Stimulated activated CD4-positive, alpha-beta T cell treated with anti-CD3 and anti-CD28 coated beads, Interleukin-12 subunit alpha, Interleukin-12 subunit beta, amount 100 ng/mL, for 48 hours (primary cell): ENCODE measurements at places on chromosomes 3 and 15.
A peak's percentile ranks its signal among the peaks of the same experiment; 100 is the strongest.

- DNase-seq: no peak
Measured at GRCh38 chr3:182276512-182276911, 516.8 kb upstream of the ATP11B start.

- peak; percentile 50 for DNase-seq
Measured at GRCh38 chr15:68650901-68651709, 72.3 kb downstream of the CORO2B start.

- DNase-seq: no peak
Measured at GRCh38 chr3:45684327-45684892, 4.8 kb upstream of the SACM1L start.

GRCh38 chr15:68553994-68554720, 24.6 kb upstream of the CORO2B start:
- peak; percentile 81 for DNase-seq

DNA sequence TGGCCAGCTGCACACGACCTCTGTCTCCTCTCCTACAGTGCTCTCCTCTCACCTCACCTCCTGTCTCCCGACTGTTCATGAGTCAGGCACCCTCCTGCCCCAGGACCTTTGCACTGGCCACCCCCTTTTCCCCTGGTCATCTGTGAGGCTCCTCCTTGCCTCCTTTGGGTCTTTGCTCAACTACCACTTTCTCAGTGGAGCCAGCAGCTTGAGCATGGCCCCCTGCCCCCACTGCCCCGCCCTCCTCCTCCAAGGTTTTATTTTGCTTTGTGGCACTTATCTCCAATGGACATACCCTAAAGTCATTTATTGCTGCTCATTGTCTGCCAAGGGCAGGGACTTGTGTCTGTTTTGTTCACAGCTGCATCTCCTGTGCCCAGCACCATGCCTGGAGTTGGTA, 64.3 kb downstream of the MGLL start:
- DNase-seq: no peak

DNA sequence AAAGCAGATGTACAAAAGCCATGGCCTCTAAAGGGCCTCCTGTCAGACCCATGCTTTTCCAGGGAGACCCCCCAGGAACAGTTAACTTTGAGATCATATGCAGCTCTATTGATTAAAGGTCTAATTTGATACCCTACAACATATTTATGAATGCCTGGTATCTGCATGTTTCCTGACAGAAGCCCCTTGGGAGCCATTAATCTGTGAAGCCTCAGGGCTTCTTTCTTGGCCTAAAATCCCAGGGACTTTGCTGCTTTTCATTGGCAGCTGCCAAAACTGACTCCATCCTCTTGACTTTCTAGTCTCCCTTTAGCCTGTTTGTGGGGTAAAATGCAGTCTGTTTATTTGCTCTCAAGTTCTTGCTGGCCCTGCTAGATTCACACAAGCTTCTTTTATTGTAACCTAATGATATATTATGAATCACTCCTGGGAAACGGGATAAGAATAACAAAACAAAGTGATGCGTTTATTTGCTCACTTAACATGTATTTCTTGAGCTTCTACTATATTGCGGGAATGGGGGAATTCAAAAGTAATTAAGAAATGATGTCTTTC, 257.0 kb downstream of the LSAMP start:
- no peak for DNase-seq

- peak; percentile 3 for DNase-seq
Measured at GRCh38 chr3:171829841-171830517, 13.2 kb upstream of the TMEM212 start.

DNA sequence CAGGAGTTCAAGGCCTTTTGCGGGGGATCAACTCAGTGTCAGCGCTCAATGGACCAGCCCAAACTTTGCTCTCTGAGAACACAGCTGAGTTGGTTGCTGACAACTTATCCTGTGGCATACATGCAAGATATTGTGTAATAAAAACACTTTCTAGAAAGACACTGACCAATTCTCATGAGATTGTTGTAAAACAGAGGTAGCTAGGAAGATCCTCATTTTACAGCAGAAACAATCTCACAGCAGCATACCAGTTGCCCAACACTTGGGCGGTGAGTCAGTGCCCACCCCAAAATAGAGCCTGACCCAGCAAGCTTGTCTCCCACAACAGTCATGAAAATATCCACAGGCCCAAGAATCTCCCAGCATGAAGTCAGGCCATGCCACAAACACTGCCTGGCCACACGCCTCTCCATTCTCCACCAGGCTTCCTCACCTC, 18.2 kb downstream of the KLHL6 start:
- no peak for DNase-seq

GRCh38 chr3:55526332-55527030, 39.4 kb upstream of the WNT5A start:
- DNase-seq: no peak

GRCh38 chr3:119206611-119207511, 33.5 kb downstream of the UPK1B start:
- DNase-seq: no peak

- DNase-seq: no peak
Measured at GRCh38 chr3:185322101-185322719, 40.7 kb upstream of the MAP3K13 start.

DNA sequence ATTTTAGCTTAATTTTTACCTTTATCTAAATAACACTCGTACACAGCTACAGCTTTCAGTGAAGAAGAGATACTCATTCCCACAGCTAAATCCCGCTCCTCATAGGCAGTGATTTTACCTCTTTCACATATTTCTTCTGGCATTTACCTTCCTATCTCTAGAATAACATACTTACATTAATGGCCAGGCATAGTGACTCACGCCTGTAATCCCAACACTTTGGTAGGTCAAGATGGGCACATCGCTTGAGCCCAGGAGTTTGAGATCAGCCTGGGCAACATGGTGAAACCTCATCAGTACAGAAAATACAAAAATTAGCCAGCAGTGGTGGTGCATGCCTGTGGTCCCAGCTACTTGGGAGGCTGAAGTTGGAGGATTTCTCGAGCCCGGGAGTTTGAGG, 80.2 kb downstream of the PPARG start:
- DNase-seq: no peak

DNA sequence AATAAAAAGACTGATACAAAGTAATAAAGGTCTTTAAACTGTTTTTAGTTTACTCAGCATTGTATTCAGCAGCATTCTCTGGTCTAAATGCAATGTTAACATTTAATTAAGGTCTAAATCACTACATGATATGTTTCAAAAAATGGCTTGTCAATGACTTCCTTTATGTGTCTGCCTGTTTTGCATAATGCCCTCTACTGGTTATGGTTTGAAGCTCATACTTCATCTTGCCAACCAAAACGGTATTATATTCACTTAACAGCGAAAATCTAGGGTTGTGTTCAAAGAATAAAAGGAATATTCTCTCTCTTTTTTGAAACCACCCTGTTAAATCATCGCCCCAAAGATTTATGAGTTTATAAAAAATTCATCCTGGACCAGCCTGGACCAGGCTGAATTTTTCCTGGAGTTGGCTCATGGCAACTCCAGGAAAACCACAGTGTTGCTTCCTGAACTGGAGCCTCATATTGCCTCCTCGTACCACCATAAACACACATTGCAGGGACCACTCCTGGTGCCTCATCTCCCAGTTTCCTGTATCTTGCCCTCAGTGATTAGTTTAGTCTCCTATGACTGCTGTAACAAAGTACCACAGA, 6.7 kb upstream of the NCEH1 start:
- no peak for DNase-seq

DNA sequence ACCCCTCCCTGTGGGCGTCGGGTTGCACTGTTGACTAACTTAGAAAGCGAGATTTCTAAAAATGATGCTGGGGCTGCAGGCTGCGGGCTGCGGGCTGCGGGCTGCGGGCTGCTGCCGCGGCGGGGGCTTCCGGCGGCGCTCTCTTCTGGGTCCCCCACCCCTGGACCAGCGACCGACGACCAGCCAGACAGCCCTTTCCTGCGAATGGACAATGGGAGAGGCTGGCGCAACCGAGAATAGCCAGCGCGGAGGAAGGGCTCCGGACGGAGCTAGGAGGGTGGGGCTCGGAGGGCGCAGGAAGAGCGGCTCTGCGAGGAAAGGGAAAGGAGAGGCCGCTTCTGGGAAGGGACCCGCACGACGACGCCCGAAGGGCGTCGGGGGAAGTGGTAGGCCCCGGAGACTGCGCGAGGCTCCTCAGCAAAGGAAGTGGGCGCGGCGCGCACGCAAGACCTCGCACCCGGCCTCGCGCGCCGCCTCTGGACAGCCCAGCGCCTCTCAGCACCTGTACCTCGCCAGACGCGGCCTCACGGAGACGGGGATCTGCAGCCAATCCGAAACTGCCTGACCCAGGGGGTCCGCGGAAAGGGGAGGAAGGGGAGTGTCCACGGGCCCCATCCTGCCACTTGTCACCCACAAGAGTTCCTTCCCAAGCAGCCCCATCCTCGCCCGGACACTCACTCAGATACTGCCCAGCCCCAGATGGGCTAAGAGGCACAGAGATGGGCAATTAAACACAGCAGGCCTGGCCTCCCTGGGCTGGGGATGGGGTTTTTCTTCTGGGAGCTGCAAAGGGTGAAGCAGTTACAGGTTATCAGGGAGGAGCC, 70.7 kb downstream of the SLC12A8 start:
- DNase-seq: peak; percentile 63

DNA sequence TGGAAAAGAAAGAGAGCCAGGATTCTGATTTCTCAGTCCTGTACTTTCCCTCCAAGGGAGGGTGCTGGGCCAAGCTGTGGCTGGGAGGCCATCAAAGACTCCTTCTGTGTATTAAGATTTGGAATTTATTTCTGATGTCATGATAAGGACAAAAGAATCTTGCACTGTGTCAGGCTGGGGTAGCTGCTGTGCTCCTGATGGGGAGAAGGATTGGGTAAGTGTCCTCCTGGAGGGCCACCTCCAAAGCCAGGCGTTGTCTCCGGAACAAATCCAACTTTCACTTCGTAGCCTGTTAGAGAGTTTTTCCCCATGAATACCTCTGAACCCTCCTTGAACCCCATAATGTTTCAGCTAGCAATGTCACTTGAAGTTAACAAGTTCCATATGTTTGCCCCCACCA, 29.9 kb downstream of the CLDN11 start:
- DNase-seq: no peak

DNA sequence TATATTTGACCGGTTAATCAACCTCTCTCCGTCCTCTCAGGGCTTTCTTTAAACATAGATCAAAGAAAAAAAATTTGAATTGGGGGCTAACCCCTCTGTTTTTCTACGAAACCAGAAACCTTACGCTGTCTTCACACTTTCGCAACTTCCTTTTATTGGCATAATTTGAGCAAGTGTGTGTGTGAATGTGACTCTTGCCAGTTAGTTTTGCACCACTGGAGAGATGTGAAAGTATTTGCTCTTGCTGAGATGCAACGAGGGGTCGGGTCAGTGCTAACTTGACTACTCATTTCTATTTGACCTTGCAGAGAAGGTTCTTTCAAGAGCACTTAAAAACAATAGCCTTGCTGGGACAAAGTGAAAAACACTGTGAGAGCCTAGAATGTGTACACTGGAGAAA, 81.2 kb downstream of the FAM43A start:
- DNase-seq: no peak

GRCh38 chr3:112653209-112653871, 12.4 kb upstream of the CCDC80 start:
- no peak for DNase-seq

DNA sequence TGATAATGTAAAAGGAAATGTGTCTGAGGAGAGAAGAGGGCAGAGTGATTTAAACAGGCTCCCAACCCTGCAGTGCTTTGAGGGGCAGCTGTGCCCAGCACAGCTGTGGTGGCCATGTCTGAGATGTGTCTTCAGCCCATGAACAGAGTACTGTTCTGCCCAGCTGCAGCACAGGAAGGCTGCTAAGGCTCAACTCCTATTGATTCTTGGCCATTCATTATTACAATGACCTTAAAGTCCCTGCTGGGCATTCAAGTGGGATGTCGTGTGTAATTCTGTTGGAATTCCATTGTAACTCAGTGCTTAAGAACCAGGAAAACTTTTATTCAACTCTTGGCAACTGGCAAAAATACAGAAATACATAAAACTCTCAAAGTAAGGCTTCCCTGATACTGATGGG, 229.3 kb downstream of the MCTP2 start:
- no peak for DNase-seq

DNA sequence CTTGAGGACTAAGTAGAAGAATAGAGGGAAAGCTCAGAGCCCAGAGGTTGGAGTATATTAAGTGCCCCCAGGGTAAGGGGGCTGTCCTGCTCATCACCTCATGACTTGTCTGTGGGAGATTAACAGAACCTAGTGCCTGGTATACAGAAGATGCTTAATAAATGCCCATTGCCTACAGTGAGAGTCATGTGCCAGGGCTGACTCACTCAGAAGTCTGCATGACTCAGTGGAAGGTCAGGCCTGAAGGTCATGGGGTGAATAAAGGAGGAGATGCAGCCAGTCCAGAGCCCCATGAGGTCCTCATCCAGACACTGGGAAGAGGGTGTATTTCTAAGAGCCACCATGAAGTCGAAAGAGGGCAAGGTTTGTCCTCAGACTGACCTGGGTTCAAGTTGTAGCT, 62.5 kb upstream of the TLE3 start:
- DNase-seq: no peak

- DNase-seq: no peak
Measured at GRCh38 chr3:160065786-160066185, 77.2 kb downstream of the IL12A start.

- no peak for DNase-seq
Measured at GRCh38 chr3:53675942-53676341, 170.3 kb downstream of the CHDH start.

DNA sequence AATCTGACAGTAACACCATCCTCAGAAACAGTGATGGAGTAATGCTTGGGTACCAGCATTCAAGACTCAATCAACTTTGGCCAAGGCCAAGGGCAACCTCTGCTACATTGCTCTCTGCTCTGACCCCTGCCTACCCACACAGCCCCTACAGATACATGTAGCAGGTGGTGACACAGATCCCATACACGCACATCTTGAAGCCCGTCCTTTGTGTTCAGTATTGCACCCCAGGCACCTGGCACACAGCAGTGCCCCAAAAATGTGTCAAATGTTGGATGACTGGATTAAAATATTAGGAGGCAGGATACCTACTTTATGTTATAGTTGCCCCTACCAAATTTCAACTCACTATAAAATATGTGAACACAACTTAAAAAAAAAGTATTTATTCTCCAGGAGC, 139.3 kb upstream of the ICE2 start:
- DNase-seq: no peak

DNA sequence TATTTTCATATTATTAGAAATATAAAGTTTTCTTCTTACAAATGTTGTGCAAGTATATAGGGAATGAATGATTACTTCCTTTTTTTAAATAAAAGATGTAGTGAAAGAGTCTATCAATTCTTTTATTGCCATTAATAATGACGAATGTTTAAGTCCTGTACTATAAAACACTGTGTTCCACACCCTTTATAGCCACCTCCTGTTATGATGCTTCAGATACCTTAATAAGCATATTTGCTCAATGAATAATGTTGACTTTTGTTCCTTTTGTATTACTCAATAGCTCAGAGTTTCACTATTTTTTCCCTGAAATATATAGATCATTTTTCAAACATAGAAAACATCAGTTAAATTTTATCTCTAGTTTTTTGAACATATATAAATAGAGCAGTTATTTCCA, 378.2 kb upstream of the THBS1 start:
- DNase-seq: no peak

GRCh38 chr3:30319713-30320112, 286.7 kb upstream of the TGFBR2 start:
- peak; percentile 20 for DNase-seq

GRCh38 chr3:17579289-17580031, 163.0 kb downstream of the TBC1D5 start:
- no peak for DNase-seq
